ENCODE measurements at places on chromosomes 5 and 9.

GRCh38 chr5:128693764-128694163 is 155.7 kb upstream of the FBN2 start:
- DNase-seq, result no peak

- no peak for DNase-seq
These were observed 97.3 kb downstream of the MAPKAP1 start for GRCh38 chr9:125609744-125610143.

- DNase-seq, result no peak
These were observed 4.2 kb upstream of the TSC1 start for GRCh38 chr9:132948482-132949050.

GRCh38 chr5:115432691-115433090 is 111.9 kb downstream of the FEM1C start:
- DNase-seq, result no peak

- no peak for DNase-seq
These were observed 27.8 kb upstream of the PTPDC1 start for GRCh38 chr9:94056442-94056974.

- no peak for DNase-seq
These were observed 28.7 kb upstream of the KLF4 start for GRCh38 chr9:107518037-107518807.

DNA sequence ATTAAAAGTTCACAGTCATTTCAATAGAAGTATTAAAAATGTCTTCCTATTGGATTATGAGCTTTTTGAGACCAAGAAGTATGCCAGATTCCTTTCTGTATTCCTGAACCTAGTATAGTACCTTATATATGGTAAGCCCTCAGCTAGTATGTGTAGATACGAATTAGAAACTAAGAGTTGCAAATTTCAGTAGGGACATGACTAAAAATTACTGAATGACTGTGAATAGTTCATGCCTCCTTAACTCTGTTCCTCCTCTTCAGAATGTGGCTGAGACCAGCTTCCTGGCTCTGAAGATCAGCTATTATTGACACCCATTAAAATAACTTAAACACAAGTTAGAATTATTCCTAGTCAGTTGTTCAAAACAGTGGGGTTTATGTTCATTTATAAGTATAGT is 19.7 kb downstream of the KDM3B start:
- DNase-seq, result no peak

DNA sequence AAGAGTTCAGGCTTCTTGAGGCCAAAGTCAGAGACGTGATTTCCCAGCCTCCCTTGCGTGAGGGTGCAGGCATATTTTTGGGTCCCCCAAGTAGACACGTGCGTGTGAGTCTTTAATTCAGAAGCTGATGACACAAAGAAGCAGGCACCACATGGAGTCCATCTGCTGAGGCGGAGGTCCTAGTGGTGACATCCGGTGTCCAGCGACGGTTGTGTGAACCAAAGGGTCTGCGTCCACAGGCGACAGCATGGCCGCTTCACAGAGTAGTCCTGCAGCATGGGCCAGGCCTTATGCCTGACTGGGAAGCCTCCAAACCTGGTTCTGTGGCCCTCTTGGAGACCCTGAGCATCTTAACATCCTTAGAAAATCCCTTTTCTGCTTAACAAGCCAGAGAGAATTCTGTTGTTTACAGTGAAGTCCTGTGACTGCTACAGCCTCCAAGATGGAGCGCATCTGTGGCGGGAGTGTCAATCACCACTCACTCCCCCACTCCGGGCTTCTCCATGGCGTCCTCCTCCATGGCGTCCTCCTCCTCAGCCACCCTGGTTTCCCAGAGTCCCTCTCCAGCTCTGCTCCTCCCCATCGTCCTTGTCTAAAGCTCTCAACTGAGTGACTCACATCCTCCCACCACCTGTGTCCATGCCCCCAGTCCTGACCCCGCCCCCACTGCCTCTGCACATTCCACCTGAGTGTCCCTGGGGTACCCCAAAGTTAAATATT is 133.8 kb downstream of the PAX5 start:
- no peak for DNase-seq

DNA sequence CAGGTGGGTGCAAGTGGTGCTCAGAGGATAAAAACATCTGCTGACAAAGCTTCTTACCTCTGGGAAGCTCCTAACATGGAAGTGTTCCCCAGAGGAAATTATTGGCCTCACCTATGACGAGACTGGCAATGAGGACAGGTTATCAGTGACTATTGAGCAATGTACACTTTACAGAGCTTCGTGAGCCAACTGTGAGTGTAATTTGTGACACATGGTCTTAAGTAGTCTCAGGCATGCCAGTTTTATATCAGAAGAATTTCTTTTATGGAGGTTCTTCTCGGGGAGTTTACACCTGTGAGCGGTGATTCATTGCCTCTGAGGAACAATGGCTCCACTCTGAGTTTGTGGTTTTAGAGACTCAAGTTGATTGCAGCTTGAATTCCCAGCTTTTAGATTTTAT is 11.3 kb downstream of the ANKDD1B start:
- DNase-seq, result no peak

GRCh38 chr5:131661933-131662332 is 26.9 kb upstream of the RAPGEF6 start:
- DNase-seq, result no peak
